ENCODE measurements at places on chromosomes 11 and 22.

DNA sequence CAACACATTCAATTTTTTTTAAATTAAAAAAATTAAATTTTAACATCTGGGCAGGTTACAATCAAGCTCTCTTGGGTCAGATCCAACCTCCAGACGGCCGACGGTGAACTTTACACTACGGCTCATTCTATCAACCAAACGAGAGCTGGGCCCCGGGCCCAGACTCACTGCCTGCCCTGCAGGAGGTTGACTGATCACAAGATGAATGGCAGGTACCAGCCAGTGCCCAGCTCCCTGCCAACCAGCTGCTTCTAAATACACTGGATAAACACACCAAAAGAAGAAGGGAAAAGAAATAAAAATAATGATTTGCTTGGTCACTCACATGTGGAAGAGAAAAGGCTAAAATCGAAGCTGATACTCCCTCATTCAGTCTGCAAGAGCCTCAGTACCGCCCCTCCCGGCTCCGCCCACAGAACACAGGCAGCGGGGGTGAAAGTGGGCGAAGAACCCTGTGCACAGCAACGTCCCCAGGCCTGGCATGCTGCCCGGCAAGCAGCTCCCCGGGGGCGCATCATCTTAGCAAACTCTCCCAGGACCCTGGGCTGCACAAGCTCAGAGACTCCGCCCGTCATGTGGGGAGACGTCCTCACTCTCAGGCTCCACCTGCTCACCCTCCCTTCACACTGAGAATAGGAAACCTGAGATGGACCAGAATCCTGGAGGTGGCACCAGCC lies 303.4 kb downstream of the SHANK2 start:
- DNase-seq = no peak

GRCh38 chr11:46181843-46182424 lies 60.7 kb upstream of the PHF21A start:
- no peak for DNase-seq

DNA sequence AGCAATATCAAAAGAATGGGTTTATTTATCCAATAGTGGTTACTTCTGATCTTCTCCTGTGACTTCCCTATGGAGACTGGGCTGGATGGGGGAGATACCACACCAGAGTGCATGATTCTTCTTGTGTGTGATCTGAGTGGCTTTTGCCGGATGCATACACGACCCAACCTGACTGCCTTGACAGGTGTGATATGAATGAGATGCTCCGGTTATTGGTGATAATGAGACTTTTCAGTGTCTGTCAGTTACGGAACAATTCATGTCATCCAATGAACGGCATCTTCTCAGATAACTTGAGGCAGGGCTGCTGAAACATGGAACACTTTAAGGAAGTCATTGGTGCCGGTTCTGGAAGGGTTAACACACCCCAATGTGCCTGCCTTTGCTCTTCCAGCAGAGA lies 17.7 kb downstream of the FJX1 start:
- no peak for DNase-seq

DNA sequence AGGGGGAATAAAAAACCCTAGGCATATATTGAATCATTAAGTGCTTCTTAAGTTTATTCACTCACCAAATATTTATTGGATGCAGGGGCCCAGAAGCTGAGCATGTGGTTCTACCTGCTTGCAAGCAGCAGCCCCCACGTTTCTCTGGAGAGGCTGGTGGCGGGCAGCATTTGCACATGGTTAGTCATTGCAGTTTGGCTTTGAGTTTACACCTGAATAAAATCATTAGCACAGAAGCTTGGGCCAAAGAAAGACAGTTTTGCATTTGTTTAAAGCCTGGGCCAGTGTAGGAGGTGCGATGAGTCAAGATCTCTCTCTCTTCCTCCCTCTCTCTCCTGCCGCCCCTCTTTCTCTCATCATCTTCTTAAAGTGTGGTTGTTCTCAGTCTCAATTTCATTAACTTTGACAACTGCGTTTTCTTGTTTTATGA lies 72.6 kb downstream of the C22orf31 start:
- no peak for DNase-seq

GRCh38 chr22:42366806-42367581 lies 65.2 kb downstream of the NFAM1 start:
- DNase-seq = no peak

DNA sequence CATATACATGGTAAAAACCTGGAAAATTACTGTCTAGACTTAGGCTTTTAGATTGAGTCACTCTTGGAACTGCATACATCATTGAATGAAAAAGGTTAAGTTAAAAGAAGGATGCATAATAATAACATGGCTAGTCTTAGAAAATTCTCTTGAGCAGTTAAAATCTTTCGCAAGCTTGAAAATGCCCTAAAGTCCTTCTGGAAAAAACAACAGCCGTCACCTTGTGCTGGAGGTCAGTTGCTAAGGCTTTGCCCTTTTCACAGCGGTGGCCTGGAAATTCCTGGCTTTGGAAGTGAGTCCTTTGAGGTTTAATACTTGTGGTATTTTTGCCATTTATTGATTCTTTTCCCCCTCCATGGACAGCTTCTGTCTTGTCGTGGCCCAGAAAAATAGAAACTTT lies 17.4 kb upstream of the FBLN1 start:
- no peak for DNase-seq

GRCh38 chr11:64448599-64449380 lies 89.8 kb downstream of the RPS6KA4 start:
- DNase-seq = peak; percentile 46

GRCh38 chr22:43126501-43127165 lies 16.1 kb downstream of the BIK start:
- DNase-seq = no peak

DNA sequence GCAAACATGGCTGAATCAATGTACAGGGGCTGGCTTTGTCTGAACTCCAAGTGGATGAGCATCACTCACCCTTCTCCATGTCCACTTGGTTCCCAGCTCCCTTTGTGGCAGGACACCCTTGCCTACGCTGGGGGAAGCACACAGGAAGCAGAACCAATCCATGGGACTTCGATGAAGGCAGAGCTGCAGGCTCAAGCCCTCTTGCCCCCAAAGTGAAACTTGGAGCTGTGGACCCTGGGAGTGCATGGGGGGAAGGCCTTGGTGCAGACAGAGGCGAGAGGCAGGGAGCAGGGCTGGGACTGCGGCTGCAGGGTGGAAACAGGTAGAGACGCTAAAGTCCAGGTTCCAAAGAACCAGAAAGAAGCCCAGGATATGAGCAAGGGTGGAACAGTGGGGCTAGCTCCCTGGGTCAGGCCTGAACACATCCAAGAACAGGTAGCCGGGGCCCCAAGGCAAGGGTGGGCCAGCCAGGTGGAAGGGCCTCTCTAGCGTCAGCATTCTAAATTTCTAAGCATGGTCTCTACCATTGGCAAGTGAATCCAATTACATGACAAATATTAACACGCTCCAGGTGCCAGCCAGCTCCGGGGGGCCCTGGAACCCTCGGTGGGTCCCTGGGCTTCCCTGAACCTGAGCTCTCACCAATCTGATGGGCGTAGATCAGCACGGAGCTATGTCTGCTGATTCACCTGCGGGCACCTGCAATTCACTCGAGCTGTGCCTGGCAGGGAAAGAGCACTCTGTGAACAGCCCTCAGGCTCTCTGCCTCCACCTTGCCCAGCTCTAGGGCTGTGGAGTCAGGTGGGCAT lies 532.8 kb downstream of the BRD1 start:
- no peak for DNase-seq

GRCh38 chr11:78020246-78020645 lies 2.8 kb downstream of the KCTD14 start:
- no peak for DNase-seq

DNA sequence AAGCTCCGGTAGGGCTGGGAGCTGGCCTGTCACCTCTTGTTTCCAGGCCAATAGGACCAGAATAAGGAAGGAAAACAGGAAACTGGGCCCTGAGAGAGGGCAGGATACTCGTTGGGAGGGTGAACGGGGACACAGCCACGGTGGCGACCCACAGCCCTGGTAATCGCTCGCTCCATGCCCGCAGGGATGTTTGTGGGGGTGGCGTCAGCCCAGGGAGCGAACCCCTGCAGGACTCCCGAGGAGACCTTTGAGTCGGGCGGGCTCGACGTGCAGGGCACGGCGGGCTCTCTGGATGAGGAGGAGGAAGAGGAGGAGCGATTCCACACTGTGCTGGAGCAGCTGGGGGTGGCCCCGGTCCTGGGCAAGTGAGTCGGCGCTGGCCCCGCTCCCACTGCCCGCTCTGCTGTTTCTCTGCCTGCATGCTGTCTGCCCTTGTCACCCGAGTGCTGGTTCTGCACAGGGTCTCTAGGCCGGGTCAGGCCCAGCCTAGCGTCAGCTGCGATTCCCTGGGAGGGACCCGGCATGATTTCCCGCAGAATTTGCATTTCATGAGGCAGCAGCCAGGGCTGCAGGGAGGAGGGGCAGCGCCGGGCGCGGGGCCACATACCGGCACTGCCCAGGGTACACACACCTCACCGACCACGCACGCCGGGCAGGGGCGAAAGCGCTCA lies 1.6 kb downstream of the CRACR2B start:
- no peak for DNase-seq

DNA sequence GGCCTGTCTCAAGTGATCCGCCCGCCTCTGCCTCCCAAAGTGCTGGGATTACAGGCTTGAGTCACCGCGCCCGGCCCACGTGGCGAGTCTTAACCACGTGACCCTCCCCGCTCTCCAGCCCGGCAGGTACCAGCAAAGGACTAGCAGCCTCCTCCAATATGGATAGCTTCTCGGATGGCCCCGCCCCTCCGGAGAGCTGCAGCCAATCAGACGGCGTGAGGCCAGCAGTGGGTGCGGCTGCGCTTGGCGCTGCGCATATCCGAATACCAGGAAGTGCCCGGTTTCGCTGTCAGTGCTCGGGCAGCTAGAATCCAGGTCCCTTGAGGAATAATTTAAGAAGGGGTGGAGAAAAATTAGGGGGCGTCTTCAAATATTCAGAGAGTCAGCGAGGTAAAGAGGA lies 14.7 kb upstream of the PISD start:
- peak; percentile 68 for DNase-seq

- DNase-seq = no peak
These were observed 27.0 kb upstream of the SCGB1A1 start for GRCh38 chr11:62391642-62392425.

DNA sequence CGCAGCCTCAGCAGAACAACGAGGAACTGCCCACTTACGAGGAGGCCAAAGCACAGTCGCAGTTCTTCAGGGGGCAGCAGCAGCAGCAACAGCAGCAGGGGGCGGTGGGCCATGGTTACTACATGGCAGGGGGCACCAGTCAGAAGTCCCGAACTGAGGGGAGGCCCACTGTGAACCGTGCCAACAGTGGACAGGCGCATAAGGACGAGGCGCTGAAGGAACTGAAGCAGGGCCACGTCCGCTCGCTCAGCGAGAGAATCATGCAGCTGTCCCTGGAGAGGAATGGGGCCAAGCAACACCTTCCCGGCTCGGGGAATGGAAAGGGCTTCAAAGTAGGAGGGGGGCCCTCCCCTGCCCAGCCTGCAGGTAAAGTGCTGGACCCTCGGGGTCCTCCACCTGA lies 31.6 kb downstream of the AMOTL1 start:
- no peak for DNase-seq

- no peak for DNase-seq
These were observed 1076.7 kb downstream of the BRD1 start for GRCh38 chr22:48750826-48751440.

GRCh38 chr11:121578251-121578976 lies 125.6 kb upstream of the SORL1-AS1 start:
- DNase-seq = no peak

DNA sequence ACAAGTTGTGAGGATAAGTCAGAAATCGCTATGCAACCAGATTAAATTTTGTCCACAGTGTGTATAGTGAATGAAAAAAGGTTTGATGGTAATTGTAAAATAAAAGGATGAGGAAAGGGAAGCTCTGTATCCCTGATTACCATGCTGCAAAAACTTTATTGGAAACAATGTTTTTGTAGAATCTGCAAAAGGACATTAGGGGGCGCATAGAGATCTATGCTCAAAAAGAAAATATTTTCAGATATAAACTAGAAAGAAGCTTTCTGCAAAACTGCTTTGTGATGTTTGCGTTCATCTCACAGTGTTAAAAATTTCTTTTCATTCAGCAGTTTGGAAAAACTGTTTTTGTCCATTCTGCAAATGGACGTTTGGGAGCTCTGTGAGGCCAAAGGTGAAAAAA lies 390.5 kb downstream of the OR4C45 start:
- DNase-seq = no peak

- peak; percentile 8 for DNase-seq
These were observed 2.5 kb downstream of the ROBO3 start for GRCh38 chr11:124867700-124868099.

DNA sequence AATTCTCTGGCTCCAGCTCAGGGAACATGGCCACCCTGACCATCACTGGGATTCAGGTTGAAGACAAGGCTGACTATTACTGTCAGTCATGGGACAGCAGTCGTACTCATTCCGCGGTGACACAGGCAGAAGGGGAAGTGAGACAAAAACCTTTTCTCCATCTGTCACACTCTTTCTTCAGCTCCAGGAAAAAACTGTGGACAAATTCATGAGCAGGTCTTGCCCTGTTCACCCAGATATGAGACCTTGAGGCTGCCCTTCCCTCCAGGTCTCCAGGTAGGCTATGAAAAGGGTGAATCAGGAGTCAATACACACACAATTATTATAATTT lies 39.4 kb upstream of the GGTLC2 start:
- DNase-seq = no peak

DNA sequence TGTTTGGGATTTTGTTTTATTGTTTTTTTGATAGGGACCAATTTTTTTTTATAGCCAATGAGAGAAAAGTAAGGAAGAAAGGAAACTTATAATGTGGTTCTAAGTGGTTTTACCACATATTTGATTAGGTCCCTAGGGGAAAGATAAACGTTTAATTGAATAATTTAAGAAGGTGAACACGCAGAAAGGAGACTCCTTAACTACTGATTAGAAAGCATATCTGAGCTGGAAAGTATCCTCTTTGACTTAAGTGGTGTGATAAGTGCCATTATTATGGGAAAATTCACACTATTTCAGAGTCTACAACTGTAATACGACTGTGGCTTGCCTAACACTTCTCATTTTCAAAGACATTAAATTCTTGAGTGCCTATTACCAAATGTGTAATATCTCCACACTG lies 106.5 kb upstream of the GRAMD1B start:
- DNase-seq = no peak

- DNase-seq = no peak
These were observed 110.8 kb downstream of the KCNQ1OT1 start for GRCh38 chr11:2588809-2589537.

DNA sequence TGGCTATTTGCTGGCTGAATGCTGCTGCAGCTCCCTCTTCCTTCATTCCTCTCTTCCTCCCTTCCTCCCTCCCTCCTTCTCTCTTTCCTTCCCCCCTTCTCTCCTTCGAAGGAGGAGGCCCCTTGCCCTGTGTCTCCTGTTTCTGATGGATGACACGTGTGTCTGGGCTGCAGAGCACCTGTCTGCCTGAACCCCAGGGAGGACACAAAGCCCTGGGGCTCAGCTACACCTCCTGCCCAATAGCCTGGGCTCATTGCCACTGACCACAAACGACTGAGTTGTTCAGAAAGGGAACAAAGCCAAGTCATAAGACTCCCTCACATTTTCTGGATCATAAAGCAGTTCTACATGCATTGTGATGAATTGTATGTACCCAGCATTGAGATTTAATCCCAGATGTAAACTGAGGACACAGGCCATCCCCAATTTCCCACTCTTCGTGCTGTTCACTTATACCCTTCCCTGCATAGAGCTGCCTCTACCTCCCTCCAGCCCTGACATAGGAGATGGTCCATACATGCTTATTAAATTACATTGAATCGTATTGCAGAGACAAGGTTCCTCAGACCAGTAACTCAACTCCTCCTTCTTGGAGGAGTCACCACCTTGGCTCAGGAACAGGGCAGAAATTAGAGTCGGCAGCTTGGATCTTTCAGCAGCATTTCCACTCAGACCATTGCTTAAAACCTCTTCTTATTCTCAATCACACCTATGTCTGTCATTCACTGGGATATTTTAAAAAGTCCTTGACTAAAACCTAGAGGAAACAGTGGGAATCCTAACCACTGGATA lies 1.2 kb downstream of the CSRP3 start:
- peak; percentile 70 for DNase-seq

GRCh38 chr22:48476577-48476976 lies 1351.1 kb downstream of the BRD1 start:
- DNase-seq = no peak

All from AML-193 (cell line).